ENCODE measurements at places on chromosomes 5 and 9. TPM values are rescaled to one million over a fixed set of nuclear protein-coding genes. Genes with fewer than 3 reads are reported as not detected.

DNA sequence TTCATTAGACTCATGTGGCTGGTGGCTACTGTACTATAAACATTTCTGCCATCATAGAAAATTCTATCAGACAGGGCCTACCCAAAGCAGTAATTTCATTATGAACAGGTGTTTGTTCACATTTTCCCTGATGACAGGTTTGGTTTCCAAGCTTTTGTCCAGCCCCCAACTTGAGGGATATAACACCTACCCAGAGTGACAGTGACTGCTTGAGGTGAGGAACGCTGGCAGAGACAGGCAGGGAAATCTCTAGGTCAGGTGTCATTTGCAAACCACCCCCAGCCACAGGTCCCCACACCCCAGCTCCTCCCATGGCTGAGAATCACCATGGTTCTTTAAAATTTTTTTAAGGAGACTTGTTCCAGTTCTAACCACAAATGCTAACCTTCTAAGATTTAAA is 25.5 kb downstream of the GOLM1 start:
- no peak for DNase-seq

GRCh38 chr9:385818-386398 is 171.2 kb downstream of the DOCK8 start:
- peak; percentile 76 for DNase-seq

GRCh38 chr9:99253134-99253533 is 31.1 kb downstream of the SEC61B start:
- DNase-seq, result no peak

Gene CATSPER3
- not detected for total RNA-seq

Gene DIRAS2
- total RNA-seq, result not detected

DNA sequence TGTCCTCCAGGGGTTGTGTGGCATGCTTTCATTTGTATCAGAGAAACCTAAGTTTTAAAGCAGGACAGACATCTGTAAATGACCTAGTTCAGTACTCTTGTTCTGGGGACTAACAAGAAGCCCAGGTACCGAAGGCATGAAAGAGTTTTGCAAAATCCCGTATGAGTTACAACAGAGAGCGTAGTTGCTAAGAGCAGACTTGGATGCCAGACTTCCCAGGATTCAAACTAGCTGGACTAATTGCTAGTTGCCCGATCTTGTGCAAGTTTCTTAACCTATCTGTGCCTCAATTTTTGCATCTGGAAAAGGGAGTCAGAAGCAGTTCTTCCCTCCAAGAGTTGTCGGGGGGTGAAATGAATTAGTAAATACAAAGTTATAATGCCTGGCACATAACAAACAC is 20.9 kb downstream of the FBXL7 start:
- no peak for DNase-seq

DNA sequence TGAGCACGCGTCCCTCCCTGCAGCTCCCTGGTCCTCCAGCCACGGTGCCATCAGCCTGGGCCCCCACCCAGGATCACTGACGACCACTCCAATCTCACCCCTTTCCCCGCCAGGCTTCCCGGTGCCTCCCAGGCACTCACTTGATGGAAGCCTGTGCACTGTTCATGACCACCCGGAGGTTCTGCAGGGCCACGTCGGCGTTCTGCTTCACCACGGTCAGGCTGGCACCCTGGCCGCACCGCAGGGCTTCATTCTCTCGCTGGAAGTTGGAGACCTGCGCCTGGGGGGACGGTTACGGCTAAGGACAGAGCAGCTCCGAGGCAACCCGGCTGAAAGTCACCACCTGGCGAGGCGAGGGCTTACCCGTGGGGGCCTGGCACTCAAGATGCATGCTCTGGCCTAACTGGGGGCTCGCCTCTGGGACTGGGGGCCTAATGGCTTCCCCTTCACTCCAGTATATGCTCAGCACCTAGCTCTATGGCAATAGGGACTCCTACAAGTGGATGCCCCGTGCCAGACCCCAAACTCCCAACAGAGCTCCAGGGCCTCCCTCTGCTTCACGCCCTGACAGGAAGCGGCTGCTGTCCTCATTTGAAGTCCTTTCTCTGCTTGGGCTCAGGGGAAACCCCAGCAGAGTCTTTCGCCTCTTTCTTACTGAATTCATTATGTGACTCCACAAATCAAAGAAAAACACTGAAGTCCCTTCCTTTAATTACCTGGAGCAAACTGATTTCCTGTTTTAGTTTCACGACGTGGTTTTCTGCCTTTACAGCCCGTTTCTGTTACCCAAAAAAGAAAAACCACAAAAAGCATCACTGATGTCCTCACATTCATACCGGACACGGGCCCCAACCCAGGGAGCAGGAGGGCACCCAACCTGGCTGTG is 4.2 kb upstream of the SNAPC4 start:
- DNase-seq, result no peak

- DNase-seq, result peak; percentile 92
Observed at GRCh38 chr5:53478411-53479044, 1.9 kb upstream of the FST start.

Gene C9orf153
- not detected for total RNA-seq

- DNase-seq, result no peak
Observed at GRCh38 chr5:66551945-66552344, 44.2 kb upstream of the MAST4 start.

DNA sequence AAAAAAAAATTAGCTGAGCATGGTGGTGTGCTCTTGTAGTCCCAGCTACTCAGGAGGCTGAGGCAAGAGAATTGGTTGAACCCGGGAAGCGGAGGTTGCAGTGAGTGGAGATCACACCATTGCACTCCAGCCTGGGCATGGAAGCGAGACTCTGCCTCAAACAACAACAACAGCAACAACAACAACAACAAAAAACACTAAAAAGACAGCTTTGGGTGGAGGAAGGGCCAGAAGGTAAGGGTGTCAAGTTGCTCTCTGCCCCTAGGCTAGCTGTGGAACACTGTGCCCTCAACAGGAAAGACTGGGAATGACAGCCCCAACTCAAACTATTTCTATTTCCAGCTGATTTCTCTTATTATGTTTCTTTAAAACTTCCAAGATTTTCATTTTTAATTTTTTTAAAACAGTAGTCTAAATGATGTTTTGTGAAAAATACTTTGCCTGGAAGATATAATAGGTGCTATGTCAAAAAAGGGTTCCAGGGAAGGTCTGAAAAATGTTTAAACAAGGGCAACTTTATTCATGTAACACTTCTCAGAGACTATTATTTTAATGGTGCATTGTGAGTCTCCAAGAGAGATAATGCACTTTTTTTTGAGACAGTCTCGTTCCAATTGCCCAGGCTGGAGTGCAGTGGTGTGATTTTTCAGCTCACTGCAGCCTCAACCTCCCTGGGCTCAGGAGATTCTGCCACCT is 29.9 kb downstream of the CLINT1 start:
- peak; percentile 25 for DNase-seq

GRCh38 chr5:115948091-115948534 is 14.2 kb upstream of the LVRN start:
- no peak for DNase-seq

- DNase-seq, result no peak
Observed at GRCh38 chr9:97284798-97285197, 22.7 kb upstream of the CCDC180 start.

Gene ZNF79
- 6.7 TPM for total RNA-seq

- peak; percentile 28 for DNase-seq
Observed at GRCh38 chr9:129719135-129719534, 33.7 kb downstream of the PTGES start.

GRCh38 chr5:59466271-59466670 is 427.3 kb downstream of the PDE4D start:
- no peak for DNase-seq

Gene UNC5A
- 1.2 TPM for total RNA-seq

DNA sequence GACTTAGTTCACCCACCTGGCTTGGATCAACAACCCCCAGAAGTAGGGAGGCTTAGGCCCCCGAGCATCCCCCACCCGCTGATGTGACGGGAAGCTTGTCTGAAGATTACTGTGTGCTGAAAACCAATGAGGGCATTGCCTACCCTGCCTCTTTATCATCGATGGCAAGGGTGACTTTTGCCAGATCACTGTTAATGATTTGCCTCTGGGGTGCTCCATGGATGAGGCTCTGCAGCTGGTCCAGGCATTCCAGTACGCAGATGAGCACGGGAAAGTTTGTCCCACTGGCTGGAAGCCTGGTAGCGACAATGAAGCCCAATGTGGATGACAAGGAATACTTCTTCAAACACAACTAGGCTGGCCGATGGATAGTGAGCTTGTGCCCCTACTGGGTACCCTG is 22.0 kb downstream of the RUFY1 start:
- no peak for DNase-seq

GRCh38 chr9:134492281-134492691 is 149.3 kb upstream of the COL5A1 start:
- no peak for DNase-seq

Gene PHYHD1
- total RNA-seq, result 19.0 TPM

GRCh38 chr5:134969166-134969565 is 1.5 kb downstream of the CATSPER3 start:
- no peak for DNase-seq

- no peak for DNase-seq
Observed at GRCh38 chr5:5258564-5258963, 118.4 kb downstream of the ADAMTS16 start.

Gene LEAP2
- 3.6 TPM for total RNA-seq

Gene ZNF366
- not detected for total RNA-seq

- DNase-seq, result no peak
Observed at GRCh38 chr5:51404255-51404654, 21.0 kb downstream of the ISL1 start.

GRCh38 chr9:73270967-73271721 is 119.5 kb downstream of the ANXA1 start:
- no peak for DNase-seq

Gene CLINT1
- 58.4 TPM for total RNA-seq

- peak; percentile 74 for DNase-seq
Observed at GRCh38 chr5:160133071-160133917, 14.0 kb upstream of the PWWP2A start.

GRCh38 chr5:53373451-53374158 is 106.8 kb upstream of the FST start:
- DNase-seq, result no peak

DNA sequence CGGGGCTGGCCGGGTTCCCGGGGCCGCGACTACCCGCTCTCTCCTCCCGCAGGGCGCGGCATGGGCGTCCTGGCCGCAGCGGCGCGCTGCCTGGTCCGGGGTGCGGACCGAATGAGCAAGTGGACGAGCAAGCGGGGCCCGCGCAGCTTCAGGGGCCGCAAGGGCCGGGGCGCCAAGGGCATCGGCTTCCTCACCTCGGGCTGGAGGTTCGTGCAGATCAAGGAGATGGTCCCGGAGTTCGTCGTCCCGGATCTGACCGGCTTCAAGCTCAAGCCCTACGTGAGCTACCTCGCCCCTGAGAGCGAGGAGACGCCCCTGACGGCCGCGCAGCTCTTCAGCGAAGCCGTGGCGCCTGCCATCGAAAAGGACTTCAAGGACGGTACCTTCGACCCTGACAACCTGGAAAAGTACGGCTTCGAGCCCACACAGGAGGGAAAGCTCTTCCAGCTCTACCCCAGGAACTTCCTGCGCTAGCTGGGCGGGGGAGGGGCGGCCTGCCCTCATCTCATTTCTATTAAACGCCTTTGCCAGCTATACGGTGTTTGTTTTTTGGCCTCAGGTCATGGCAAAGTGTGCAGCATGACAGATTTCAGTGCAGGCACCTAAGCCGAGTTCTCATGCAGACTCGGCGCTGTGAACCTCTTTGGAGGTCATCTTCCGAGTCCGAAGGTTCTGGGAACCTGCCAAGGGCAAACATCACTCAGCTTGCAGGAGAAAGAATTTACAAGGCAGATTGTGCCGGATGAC is 516 bp downstream of the MRPL41 start:
- DNase-seq, result peak; percentile 62

Gene SRD5A1
- total RNA-seq, result 33.5 TPM

Gene ADAMTS2
- 3.0 TPM for total RNA-seq

Gene NOXA1
- 0.65 TPM for total RNA-seq

- no peak for DNase-seq
Observed at GRCh38 chr9:90881648-90882047, 80.0 kb downstream of the SYK start.

Gene CYSRT1
- total RNA-seq, result not detected

DNA sequence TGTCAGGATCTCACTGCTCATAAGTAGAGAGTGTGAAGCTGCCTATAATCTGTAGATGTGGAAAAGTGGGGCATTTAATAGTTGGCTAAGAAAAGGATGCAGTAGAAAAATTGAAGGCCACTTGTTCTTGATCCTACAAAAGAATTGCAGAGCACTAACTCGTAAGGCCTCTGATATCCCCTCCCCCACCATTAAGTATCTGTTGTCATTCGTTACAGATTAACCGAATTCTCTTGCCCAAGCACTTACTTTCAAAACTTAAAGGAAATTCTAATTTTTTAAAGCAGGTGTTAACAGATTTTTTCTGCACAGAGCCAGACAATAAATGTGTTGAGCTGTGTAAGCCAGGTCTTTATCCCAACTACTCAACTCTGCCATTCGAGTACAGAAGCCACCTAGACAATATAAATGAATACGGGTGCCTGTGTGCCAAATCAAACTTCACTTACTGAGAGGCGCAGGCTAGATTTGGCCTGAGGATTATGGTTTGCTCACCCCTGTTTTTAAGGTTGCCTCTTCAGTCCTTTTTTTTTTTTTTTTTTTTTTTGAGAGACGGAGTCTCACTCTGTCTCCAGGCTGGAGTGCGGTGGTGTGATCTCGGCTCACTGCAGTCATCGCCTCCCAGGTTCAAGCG is 234.8 kb downstream of the RFK start:
- DNase-seq, result no peak

Gene POC5
- total RNA-seq, result 31.2 TPM

DNA sequence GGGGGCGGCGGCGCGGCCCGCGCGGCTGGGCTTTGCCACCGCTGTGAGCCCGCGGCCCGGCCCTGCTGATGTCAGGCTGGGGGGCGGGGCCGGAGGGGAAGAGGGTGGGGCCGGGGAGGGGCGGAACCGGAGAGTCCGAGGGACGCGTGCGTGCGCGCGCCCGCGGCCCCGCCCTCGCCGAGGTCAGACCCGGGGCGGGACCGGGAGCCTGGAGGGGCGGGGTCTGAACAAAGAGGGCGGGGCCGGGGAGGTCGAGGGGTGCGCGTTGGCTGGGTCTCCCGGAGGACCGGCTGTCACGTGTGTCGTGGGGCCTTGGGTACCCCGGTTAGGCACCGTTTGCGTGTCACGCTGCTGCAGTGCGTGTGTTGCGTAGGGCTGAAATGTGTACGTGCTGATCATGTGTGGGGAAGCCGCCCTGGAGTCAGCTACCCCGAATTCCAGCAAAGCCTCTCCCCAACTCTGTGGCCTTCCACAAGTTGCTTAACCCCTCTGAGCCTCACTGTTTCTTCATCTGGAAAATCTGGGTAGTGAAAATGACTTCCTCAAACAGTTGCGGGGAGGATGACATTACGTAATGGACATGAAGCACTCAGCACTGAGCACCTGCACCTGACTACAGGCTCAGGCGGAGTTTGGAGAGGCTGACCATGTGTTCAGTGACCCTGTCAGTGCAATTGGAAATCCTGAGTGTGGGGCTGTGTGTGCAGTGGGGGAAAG is at the start of gene RALGDS:
RALGDS (minus strand) TSS at position 43 of the 717 bp plus-strand sequence. CDS start 86 bp downstream, outside the sequence.
- peak; percentile 97 for DNase-seq

GRCh38 chr9:129458663-129459546 is 162.0 kb downstream of the C9orf50 start:
- peak; percentile 45 for DNase-seq

- DNase-seq, result no peak
Observed at GRCh38 chr5:18179579-18179978, 545.3 kb downstream of the TAF11L14 start.

- DNase-seq, result no peak
Observed at GRCh38 chr9:75054368-75055001, 26.4 kb upstream of the CARNMT1 start.

Gene GGTA1
- total RNA-seq, result not detected

DNA sequence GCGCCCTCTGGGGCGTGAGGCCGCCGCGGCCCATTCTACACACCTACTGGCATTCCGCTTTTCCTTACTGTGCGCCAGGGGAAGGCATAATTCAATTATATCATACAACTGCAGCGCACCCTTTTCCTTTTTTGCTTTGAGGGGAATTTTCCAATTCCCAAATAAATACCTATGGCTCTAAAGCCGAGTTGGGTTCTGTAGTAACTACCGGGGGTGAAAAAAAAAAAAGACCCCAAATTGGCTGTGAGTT is 34.1 kb upstream of the NFIB start:
- DNase-seq, result no peak
